ENCODE measurements at places on chromosomes 1 and 21.
A peak's percentile ranks its signal among the peaks of the same experiment; 100 is the strongest.

DNA sequence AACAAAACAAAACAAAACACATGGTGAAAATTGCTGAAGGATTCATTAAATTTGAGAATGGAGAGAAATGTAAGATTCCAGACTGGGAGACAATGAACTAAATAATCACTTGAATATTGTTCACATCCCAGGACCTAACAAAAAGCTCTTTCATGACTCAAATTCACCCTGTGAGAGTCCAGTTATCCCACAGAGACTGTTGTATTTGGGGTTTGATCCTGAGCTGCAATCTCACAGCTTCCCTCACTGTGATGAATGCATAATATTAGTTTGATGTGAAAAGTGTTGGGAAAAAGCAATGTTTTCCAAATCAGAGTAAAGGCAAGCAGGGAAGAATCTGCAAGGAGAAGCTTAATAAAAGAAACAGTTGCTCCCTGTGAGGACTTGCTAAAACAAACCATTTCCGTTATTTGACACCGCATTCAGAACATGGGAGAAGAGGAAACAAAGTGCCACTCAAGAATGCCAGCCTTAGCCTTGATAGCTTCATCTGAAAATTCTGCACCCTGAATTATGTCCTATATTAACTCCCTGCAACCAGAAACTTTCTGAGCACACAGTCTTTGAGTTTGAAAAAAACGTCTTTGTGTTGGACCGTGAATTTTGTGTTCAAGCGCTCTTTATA is 208.8 kb downstream of the DAB1 start:
- DNase-seq, result no peak

GRCh38 chr1:201939148-201939547 is 7.2 kb downstream of the LMOD1 start:
- DNase-seq, result no peak

DNA sequence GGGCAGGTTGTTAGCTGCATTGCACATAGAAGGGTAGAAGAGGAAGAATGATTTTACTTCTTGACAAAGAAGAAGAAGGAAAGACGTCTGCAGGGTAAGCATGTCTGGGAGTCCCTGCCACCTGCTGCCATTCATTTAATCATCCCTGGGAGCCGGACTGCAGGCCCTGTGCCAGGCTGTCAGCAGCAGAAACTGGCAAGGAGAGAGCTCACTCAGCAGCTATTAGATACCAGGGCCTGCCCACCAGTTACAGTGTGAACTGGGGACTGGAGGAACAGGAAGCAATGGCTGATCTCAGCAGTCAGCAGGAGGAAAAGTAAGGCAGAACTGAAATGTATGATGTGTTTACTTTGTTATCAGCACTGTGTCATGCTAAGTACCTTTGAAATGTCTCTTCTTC is 75.7 kb upstream of the C1orf87 start:
- DNase-seq, result no peak

- peak; percentile 9 for DNase-seq
Observed at GRCh38 chr1:173122344-173122935, 71.7 kb upstream of the TNFSF18 start.

- peak; percentile 90 for DNase-seq
Observed at GRCh38 chr1:99685516-99686180, 39.7 kb downstream of the PALMD start.

DNA sequence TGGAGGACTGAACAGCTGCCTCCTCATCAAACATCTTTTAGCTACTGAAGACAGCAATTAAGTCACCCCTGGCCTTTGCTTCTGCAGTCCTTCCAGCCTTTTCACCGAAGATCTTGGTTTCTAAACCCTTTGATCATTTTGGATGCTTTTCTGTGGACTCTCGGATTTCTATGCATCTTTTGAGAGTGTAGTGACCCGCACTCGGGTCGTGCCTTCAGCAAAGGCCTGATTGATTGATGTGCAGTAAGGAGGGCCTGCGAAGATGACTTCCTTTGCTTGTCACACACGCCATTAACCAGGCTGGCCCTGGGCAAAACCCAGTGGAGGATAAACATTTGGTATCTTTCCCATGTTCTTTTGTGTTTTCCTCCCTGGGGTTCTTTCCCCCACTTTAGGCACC is 157.5 kb upstream of the CD34 start:
- DNase-seq, result no peak

DNA sequence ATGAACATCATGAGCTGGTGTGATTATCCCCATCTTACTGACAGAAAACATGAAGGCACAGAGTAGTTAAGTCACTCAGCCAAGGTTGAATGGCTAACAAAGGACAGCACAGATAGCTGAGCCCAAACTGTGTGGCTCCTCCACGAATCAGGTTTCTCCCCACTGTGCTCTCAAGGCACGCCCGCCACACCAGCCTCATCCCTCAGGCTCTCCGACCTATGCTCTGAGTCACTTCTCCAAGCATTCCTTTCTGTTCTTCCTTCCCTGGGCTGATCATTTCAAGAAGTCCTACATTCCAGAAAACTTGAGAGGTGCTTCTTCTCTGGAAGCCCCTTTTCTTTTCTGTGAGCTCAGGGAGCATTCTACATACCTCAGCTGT is 25.3 kb upstream of the SDC3 start:
- no peak for DNase-seq

- no peak for DNase-seq
Observed at GRCh38 chr1:201610858-201611257, 71.9 kb downstream of the NAV1 start.

DNA sequence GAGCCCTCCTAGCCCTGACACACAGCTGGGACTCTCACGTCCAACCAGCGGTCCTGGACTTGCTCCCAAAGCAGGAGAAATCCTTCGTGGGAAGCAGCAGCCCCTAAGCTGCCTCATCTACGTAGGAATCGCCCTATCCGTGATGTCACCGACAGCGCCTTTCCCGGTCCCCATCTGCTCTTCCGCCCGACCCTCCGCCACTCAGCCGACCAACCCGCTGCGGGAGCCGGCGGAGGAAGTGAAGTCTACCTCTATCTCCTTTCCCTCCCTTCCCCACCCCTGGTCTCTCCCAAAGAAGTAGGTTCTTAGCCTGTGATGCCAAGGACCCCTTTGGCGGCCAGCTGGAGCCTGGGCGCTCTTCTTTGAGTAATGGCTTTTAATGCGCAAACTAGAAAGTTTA is 272.1 kb downstream of the FAM72C start:
- DNase-seq, result no peak

GRCh38 chr1:53286955-53287354 is 40.9 kb downstream of the LRP8 start:
- no peak for DNase-seq

DNA sequence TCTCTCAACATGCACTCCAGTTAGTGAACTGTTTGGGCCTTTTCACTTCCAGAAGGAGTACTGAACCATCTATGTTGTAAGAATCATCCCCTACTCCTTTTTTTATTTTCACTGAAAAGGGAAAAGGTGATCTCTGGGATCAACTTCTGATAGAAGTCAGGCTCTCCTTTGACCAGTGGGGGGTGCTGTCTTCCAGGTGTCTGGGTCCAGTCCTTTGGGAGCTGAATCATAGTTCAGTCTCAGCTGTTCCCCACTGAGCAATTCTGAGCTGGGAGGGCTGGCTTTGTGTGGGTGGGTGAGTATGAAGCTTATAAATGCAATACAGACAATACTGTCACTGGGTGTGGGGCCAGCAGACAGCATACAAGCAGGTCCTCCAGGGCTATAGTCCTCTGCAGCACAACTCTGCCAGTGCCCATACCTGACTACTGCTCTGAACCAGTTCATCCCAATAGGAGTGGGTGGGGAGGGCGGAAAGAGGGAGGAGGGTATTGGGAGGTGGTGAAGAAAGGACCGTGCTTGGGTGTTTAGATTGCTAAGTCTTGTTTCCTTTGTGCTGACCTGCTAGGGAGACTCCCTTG is 12.5 kb upstream of the SARS1 start:
- DNase-seq, result peak; percentile 81

- DNase-seq, result no peak
Observed at GRCh38 chr1:17658837-17659236, 96.3 kb upstream of the ACTL8 start.

- no peak for DNase-seq
Observed at GRCh38 chr21:35178827-35179226, 129.7 kb upstream of the RUNX1 start.

GRCh38 chr1:149916193-149916897 is 1.3 kb downstream of the SV2A start:
- DNase-seq, result no peak

- DNase-seq, result no peak
Observed at GRCh38 chr1:107935396-107936064, 29.4 kb downstream of the VAV3 start.

DNA sequence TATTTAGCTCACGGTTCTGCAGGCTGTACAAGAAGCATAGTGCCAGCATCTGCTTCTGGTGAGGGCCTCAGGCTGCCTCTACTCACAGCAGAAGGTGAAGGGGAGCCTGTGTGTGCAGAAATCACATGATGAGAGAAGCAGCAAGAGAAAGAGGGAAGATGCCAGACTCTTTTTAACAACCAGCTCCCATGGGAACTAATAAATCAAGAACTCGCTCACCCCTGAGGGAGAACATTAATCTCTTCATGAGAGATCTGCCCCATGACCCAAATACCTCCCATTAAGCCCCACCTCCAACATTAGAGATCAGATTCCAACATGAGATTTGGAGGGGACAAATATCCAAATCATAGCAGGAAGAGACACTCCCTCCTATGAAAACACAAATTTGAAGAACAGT is 74.1 kb downstream of the OLFML2B start:
- DNase-seq, result no peak

- no peak for DNase-seq
Observed at GRCh38 chr1:200909757-200910239, 15.1 kb downstream of the INAVA start.

DNA sequence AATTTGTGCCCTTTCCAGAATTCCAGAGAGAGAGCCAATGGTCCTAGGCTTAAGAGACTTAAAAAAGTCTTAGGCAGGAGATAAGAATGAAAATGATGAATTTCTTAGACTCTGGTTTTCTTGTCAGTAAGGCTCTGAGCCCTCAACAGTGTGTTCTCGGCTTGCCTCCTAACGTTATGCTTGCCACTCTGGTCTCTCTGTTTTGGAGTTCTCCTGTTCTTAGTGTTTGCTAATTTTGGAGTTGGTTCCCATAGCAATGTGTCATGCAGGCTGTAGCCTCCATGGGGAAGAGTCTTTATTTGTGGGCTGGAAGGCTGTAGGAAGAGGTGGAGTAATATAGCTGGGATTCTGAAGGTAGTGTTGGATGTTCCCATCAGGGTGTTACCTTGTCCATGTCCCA is 19.9 kb downstream of the TBX19 start:
- DNase-seq, result peak; percentile 6

DNA sequence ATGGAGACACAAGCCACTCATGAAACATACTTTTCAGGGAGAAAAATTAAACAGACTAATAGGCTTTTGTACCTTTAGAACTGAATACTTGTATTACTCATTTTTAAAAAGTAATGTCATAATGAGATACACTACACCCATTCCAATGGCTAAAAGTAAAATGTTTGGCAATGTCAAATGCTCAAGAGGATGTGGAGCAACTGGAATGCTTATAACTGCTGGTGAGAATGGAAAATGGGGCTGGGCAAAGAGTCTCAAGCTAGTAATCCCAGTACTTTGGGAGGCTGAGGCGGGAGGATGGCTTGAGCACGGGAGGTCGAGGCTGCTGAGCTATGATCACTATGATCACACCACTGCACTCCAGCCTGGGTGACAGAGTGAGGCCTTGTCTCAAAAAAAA is 86.3 kb downstream of the NKAIN1 start:
- no peak for DNase-seq

GRCh38 chr1:219568733-219569132 is 44.2 kb downstream of the ZC3H11B start:
- DNase-seq, result no peak
